ENCODE measurements at places on chromosomes 1 and 21. TPM values are rescaled to one million over a fixed set of nuclear protein-coding genes. Genes with fewer than 3 reads are reported as not detected.

C2CD2 gene
- total RNA-seq: 6.8 TPM

TAF1A gene
- total RNA-seq: 7.9 TPM

ZNF695 gene
- total RNA-seq: 2.5 TPM

TRIM62 gene
- 2.2 TPM for total RNA-seq

NBPF1 gene
- total RNA-seq: 17.5 TPM

ZNF670 gene
- 4.3 TPM for total RNA-seq

S100A12 gene
- not detected for total RNA-seq

CSF3R gene
- total RNA-seq: not detected

CNR2 gene
- total RNA-seq: 0.01 TPM

RFX5 gene
- total RNA-seq: 18.1 TPM

WNT2B gene
- 0.20 TPM for total RNA-seq

IARS2 gene
- total RNA-seq: 96.8 TPM

LELP1 gene
- total RNA-seq: not detected

ADCY10 gene
- total RNA-seq: not detected

OR2T33 gene
- not detected for total RNA-seq

ESRRG gene
- not detected for total RNA-seq

CLDN19 gene
- not detected for total RNA-seq

IQCC gene
- total RNA-seq: 1.8 TPM

S1PR1 gene
- 0.08 TPM for total RNA-seq

FLG2 gene
- total RNA-seq: not detected

FAM43B gene
- 2.8 TPM for total RNA-seq

LGR6 gene
- 0.92 TPM for total RNA-seq

IL23R gene
- not detected for total RNA-seq

RIIAD1 gene
- not detected for total RNA-seq

UMODL1 gene
- not detected for total RNA-seq

FTCD gene
- total RNA-seq: not detected

LCE3E gene
- total RNA-seq: 0.12 TPM

LMOD1 gene
- total RNA-seq: not detected

HES4 gene
- total RNA-seq: 60.9 TPM

S100A7A gene
- total RNA-seq: not detected

CD48 gene
- total RNA-seq: not detected

CLIC6 gene
- 0.08 TPM for total RNA-seq

IL10RB gene
- total RNA-seq: 17.5 TPM

RSBN1 gene
- total RNA-seq: 4.0 TPM
